ENCODE measurements at places on chromosomes 5 and 9.

DNA sequence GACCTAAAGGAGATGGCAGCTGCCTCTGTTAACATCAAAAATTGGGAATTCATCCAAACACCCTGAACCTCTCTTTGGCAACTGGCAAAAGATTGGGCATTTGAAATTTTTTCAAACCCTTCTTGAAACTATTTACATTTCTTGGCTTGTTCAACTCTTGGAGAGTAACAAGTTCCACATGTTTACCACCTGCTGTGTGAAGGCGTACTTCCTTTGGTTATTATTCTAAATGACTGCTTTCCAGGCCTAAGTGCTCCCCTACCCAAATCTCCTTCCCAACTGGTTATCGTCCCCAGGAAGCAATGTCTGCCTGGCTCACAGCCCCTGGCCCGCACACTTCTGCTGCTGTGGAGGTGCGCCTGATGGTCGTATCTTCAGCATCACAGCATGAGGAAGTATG is 422.7 kb downstream of the DMAC1 start:
- no peak for DNase-seq

DNA sequence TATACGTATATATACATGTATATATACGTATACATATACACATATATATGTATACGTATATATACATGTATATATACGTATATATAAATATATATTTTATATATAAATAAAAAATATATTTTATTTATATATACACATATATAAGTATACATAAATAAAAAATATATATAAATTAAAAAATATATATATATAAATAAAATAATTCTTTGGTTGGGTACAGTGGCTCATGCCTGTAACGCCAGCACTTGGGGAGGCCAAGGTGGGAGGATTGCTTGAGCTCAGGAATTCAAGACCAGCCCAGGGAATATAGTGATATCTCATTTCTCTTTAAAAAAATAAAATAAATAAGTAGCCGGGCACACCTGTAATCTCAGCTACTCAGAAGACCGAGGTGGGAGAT is 155.0 kb downstream of the CDC42SE2 start:
- DNase-seq, result no peak

DNA sequence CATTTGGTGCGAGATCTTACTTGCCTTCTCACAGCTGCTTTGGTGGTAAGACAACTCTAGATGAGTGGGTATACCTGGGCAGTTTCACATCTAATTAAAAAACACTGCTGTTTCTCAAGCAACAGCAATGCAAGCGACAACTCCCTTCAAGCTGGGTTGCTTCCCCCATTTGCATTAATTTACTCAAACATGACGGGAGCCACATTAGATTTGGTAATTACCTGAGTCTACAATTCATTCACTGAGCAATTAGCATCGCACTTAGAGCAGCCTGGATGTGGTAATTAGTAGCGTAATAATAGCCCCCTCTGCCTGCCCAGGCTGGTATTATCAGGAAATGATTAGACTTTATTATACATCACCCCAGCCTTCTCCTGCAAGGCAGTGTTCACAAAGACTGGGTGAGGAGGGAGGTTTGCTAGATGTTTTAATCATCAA is 73.4 kb downstream of the FBXO38 start:
- DNase-seq, result no peak

DNA sequence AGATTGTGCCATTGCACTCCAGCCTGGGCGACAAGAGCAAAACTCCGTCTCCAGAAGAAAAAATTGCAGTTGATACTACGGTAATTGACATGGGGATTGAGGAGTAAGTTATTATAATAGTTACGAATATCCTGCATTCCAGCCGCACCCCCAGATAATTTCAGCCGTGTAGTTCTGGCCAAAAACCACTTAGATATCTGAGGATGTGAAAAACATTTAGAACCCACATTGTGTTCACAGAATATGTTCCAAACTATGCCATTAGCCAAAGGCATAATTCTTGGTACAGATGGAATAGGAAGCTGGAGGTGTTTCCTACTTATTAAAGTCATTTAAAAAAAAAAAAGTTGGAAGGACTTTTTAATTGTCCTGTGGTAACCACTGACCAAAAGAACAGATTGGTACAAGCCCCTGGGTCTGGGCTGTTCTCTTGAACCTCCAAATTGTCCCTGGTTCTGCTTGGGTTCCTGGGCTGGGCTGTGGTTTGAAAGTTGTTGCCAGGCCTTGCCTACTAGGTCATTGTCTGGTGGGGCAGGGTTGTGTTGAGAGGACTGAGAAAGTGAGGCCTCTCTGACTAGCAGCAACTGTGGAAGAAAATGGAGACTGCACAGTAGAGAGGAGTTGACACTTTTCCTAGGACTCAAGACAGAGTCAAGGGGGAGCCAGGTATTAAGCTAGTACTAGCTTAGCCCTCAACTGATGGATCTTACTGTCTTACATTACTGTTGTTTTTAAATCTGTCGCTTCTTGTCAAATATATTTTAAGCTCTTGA is 198.8 kb downstream of the NR3C1 start:
- DNase-seq, result no peak

DNA sequence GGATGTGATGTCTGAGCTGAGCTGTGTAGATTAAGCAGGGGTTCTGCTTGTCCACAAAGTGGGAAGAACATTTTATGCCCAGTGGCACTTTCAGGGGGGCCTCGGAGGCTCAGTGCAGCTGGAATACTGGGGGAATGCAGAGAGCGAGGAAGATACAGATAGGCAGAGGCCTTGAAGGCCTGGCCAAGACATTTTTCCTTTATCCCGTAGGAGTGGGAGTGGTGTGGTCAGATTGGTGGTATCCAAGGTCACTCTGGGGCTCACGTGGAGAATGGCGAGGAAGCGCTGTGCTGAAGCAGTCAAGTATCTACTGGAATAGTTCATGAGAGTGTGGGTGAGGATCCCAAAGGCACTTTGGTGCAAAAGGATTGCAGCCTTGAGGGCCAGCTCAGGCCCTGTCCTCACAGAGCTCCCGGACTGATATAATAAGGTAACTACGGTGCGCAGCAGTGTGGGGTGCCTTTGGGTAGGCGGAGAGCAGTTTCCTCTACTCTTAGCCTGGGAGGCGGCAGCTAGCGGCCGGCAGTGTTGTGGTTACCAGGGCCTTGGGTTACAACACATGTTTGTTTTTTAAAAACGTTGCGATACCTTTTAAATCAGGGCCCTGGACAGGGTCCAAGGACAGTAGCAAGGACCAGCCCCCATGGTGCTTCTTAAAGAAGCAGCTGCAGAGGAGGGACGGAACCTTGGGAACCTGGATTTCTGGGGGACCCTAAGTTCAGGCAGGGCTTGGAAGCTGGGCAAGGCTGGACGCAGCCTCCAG is 10.8 kb upstream of the CCDC69 start:
- DNase-seq, result no peak

DNA sequence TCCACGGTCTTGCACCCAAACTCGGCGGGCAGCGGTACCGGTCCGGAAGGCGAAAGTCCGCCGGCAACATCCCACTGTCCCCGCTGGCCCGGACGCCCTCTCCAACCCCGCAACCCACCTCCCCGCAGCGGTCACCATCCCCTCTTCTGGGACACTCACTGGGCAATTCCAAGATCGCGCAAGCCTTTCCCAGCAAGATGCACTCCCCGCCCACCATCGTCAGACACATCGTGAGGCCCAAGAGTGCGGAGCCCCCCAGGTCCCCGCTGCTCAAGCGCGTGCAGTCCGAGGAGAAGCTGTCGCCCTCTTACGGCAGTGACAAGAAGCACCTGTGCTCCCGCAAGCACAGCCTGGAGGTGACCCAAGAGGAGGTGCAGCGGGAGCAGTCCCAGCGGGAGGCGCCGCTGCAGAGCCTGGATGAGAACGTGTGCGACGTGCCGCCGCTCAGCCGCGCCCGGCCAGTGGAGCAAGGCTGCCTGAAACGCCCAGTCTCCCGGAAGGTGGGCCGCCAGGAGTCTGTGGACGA is 33.3 kb downstream of the CD180 start:
- no peak for DNase-seq

GRCh38 chr5:56481428-56482357 is 248.6 kb upstream of the ANKRD55 start:
- no peak for DNase-seq

DNA sequence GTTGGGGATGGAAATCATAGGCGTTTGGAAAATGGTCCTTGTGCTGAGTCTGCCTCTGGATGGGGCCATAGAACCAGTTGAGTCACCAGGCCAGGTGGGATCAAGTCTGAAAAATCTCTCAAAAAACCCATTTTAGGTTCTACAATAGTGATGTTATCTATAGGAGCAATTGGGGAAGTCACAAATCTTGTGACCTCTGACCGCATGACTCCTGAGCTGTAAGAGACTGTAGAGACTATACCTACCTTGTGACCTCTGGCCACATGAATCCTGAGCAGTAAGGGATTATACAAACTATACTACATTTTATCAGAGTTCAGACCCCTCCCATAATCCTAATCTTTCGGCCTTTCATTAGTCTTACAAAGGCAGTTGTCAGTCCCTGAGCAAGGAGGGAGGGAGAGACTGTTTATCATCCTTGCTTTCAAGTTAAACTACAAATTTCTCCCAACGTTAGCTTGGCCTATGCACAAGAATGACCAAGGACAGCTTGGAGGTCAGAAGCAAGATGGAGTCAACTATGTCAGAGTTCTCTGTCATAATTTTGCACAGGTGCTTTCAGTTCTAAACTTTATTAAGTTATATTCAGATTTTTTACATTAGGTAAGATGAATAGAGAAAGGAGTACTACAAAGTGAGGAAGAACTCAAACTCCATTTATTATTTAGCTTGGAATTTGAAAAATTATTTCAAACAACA is 11.5 kb upstream of the JMY start:
- no peak for DNase-seq

- DNase-seq, result no peak
These were observed 181.6 kb upstream of the TLE4 start for GRCh38 chr9:79390077-79390698.

DNA sequence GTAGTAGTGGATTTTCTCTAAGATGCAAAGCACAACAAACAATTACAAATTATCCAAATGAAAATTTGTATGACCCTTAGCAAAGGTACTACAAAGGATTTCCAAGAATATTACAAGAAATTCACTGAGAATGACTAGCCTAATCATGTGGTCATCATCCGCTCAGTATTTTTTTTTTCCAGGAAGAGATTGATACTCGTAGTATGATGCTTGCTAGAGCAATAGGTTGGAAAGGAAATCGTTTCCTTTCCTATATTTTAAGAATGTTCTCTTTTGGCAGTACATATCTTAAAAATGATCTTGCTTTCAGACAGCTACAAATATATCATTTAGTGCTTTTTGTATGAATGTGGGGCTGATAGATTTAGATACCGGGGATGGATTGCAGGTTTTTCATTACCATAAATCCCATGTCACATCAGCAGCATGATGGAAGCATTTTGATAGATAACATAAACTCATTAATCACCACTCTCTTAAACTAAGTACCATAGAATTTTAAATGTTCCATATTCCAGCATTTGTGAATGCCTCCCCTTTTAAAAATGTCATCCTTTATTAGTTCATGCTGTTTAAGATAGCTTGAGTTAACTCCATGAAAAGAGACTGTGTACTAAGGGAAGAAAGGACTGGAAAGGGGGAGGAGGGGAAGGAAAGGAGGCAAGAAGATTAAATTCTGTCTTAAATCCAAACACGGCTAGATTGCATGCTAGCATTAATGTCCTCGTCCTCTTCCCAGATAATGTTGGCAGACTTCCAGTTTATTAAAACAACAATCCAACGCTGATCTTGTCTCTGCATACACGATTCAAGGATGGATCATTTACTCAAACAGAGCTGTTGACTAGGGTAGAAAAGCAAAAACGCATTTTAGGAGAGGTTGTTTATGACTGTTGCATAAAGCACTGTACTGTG is 311.7 kb upstream of the ZNF608 start:
- DNase-seq, result no peak
